ENCODE measurements at places on chromosomes 6 and 20.

- DNase-seq: no peak
Measured at GRCh38 chr6:35192301-35192860, 21.4 kb upstream of the SCUBE3 start.

GRCh38 chr20:57806476-57806875 lies 96.7 kb upstream of the PMEPA1 start:
- no peak for DNase-seq

GRCh38 chr6:17910189-17910588 lies 77.2 kb downstream of the KIF13A start:
- no peak for DNase-seq

GRCh38 chr20:16542477-16542876 lies 30.8 kb downstream of the KIF16B start:
- no peak for DNase-seq

GRCh38 chr6:115909923-115910546 lies 150.7 kb downstream of the FRK start:
- DNase-seq: no peak

- no peak for DNase-seq
Measured at GRCh38 chr20:6492271-6493055, 275.0 kb upstream of the BMP2 start.

All from HFFc6 (cell line).